Activated CD4-positive, alpha-beta T cell treated with anti-CD3 and anti-CD28 coated beads, Interleukin-2, amount 50 U/mL, for 4 hours (primary cell): ENCODE measurements at places on chromosomes 2 and 18.

DNA sequence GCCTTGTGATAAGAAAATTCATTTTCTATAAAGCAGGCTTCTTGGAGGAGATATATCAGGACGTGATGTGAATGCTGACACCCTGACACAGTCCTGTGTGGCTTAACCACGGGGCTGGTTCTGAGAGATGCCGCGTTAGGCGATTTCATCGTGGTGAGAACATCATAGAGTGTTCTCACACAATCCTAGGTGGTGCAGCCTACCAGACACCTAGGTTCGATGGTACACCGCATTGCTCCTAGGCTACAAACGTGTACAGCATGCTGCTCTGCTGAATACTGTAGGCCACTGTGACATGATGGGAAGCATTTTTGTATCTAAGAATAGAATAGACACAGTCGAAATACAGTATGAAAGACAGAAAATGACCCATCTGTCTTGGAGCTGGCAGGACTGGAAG, 82.5 kb downstream of the TNFRSF11A start:
- no peak for DNase-seq

DNA sequence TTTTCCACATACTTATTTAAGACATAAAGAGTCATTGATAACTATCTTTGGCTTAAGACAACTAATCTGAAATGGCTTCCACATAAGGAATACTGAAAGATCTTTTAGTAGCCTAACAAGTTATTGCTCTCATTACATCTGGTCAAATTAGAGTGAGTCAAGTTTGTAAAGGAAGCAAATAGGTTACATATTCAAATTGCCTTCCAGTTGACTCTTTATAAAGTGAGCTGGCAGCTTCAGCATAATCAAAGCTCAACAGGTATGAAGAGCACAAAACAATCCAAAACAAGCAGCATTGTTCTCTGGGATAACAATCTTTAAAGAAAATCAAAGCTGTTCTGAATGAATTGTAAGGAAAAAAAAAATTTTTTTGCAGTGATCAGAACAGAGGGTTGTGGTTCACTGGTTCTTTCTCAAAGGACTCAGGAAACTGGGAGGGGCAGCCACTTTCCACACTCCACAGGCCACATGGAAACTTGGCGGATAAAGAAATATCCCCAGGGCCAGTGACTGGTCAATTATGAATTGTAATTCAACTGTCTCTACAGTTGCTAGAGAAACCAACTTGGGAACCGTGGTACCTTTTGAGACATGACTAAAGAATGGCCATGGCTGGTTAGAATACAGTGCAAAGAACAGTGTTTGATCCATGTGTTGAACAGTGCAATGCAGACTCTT, 369.3 kb upstream of the KCNH7 start:
- DNase-seq: no peak

GRCh38 chr18:13578400-13578799, 148.0 kb downstream of the FAM210A start:
- no peak for DNase-seq

GRCh38 chr2:220029013-220029412, 401.6 kb downstream of the SLC4A3 start:
- no peak for DNase-seq

GRCh38 chr2:174328114-174328960, 6.4 kb upstream of the SP9 start:
- DNase-seq: no peak

- DNase-seq: no peak
Observed at GRCh38 chr2:207926133-207926988, 99.0 kb downstream of the PLEKHM3 start.

GRCh38 chr18:9683418-9684396, 24.4 kb upstream of the RAB31 start:
- DNase-seq: no peak

DNA sequence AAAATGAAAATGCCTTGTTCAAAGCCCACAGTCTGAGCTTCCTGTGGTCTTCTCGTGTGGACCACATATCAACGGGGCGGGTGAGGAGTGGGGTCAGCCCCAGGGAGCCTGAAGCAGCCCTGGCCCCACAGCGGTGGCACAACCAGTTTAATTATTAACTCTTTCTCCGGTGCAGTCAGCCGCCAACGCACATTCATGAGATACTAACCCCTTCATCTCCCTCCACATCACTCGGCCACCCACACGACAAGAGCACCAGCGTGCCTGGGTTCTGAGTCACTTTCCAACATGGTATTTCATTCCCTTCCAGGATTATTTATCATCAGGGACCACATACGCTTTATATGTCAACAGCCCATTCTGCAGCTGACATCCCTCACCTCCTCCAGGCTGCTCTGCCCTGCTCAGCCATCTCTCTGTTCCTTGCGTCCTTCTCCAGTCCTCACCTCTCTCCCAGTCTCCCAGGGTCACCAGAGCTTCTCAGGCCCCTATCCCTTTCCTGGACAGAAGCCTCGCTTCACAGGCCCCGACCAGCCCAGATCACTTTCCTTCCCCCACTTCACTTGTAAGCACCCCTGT, 48.0 kb upstream of the ID2 start:
- no peak for DNase-seq

- no peak for DNase-seq
Observed at GRCh38 chr2:47083886-47084687, 71.0 kb downstream of the STPG4 start.

- DNase-seq: no peak
Observed at GRCh38 chr2:213834746-213835145, 550.5 kb downstream of the SPAG16 start.

DNA sequence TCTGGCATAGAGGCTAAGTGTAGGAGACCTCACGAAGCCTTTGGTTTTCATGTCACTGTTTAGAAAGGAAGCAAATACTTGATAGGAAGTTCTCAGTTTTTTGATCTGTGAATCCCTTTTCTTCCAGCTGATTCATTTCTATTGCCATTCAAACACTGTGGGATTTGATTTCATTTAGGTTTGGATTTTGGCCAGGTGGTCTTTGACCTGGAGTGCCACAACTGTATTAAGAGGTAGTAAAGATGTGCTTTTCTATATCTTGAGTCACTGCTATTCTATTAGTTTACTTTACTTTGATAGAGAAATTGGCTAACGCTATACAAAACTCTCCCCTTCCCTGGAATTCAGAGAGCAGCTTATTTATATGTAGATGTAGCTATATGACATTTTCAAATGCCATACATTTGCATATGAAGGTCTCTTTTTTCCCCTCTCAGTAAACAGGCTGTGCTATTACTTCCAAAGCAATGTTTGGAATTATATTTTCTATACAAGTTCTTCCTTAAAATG, 132.4 kb upstream of the CAVIN2 start:
- no peak for DNase-seq

DNA sequence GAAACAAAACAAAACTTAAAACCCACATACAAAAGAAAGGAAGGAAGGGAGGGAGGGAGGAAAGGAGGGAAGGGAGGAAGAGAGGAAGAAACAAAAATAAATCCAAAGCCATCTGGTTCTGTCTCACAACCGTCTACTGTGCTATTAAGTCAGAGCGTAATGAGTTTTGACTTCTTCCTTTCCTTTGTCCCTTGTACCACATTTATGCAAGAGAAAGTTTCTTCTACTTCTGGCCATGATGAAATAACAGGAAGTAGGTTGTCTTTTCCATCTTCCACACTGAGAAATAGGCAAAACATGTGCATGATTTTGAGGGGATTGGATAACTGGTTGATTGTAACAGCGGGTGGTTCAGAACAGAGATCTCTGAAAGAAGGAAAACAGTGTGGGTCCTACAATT, 121.4 kb downstream of the CTAGE1 start:
- DNase-seq: no peak
